ENCODE measurements at places on chromosomes 5 and 9.

DNA sequence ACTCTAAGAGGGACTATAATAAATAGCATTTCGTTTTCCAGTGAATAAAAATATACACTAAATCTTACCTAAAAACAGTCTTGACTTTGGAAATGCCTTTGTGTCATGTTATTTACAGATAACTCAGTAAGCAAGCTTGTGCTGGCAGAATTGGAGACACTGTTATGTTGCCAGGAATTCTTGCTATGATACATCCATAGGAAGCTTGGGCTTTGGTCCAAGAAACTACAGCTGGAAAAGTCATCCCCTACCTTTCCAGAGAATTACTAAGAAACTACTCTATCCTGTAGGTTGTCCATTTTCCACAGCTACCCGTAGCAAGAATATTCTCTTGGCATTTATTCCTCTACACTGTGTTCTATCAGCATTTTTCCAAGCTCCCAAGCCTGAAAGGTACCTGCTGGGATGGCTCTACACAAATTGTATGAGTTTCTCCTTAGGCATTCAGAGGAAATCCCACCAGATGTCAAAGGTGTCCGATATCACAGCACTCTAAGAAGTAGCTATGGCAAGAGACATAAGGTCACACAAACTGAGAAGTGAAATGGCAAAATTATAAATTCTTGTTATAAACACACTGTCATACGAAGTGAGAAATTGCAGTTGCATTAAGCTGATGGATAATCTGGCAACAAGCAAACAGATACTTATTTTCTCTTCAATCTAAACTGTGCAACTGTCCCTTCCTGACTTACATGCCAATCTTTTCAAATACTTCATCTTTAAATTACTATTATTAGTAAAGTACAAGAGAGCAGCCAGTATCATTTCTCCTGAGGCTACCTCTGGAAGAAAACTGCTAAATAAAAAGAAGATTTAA is 68.5 kb downstream of the MCTP1 start:
- no peak for DNase-seq

DNA sequence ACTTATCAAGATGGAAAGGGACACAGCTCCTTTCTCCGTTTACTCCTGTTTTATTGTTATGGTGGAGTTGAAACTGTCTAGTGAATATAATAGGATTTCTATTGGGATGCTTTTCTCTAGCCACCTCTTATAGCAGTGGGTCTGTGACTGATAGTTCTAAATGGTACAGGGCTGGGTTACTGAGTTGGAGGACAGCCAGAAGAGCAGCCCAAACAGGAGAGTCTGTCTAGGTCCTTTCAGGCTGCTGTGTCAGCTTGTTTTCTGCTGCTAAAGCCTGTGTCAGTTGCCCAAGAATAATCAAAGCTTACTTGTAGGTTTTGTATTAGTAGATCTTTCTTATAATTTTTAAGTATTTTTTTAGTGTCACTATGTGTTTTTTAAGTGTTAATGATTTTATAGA is 356.0 kb upstream of the SEMA6A start:
- no peak for DNase-seq

- no peak for DNase-seq
Observed at GRCh38 chr5:160520609-160521391, 99.1 kb downstream of the PTTG1 start.

DNA sequence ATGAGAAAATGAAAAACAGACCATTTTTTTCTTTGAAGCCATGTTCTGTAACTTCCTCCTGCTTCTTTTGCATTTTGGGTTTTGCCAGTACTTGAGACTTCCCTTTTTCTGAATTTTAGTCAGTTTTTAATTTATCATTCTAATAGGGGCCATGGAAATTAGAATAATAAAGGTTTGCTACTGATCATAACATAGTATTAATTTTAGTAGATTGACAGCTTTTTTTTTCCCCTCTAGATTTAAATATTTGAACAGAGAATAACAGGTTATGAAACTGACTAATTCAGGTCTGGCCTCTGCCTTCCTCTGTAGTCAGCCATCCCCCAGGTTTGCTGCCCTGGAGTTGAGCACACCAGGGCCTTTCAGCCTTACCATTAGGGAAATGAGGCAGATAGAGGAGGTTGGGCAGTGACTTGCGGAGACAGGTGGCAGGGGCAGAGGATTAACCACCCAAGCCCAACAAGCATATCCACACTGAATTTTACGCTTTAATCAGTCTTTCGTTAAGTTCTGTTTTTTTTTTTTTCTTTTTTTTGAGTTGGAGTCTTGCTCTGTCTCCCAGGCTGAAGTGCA is 80.1 kb upstream of the TNFAIP8 start:
- no peak for DNase-seq

DNA sequence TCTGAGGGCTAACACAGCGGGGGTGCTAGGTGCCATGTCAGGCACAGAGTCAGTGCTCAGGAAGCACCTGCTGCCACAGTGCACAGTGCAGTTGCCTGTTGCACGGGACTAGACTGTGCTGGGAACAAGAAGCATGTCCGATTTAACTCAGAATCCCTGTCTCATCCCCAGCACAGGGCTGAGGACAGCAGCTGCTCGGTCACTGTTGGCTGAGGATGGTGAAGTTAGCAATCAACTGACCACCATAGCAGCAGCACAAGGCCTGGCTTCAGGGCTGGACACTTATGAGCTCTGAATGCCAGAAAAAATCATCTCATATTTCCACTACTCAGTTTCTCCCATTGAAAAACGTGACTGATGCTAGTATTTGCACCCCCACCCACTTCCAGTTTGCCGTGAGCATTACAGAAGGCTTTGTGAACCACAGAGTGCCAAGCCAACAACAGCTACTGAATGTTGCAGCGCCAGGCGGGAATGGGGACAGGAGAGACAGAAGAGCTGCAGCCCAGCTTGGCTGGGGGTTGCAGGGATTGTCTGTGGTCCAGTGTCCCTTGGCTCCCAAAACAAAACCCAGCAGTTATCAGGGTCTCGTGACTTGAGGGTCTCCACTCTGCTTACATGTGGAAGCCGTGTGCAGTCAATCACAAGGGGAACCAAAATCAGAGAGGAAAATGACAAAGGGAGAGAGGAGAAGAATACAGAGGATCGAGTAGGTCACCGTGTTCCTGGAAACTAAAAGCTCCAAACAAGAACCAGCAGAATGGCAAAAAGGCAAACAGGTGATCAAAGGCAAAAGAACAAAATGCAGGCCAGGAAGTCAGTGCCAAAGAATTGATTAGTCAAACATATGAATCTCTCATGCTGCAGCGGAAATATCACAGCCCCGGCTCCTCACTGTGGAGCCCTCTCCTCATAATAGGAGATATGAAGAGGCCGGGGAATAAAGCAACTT is 155.6 kb downstream of the CRB2 start:
- no peak for DNase-seq

DNA sequence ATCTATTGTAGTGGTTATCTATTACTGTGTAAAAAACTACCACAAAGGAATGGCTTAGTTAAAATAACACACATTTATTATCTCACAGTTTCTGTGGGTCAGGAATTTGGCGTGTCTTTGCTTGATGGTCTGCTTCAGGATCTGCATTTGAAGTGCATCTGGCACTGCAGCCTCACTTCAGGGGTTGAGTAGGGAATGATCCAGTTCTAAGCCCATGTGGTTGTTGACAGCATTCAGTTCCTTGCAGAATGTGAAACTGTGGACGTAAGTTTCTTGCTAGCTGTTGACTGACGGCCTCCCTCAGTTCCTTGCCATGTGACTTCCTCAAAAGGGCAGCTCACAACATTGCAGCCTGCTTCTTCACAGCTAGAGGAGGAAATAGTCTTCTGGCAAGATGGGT is 2.1 kb upstream of the OGN start:
- peak; percentile 4 for DNase-seq

GRCh38 chr5:1820381-1820780 is 19.2 kb downstream of the NDUFS6 start:
- no peak for DNase-seq

DNA sequence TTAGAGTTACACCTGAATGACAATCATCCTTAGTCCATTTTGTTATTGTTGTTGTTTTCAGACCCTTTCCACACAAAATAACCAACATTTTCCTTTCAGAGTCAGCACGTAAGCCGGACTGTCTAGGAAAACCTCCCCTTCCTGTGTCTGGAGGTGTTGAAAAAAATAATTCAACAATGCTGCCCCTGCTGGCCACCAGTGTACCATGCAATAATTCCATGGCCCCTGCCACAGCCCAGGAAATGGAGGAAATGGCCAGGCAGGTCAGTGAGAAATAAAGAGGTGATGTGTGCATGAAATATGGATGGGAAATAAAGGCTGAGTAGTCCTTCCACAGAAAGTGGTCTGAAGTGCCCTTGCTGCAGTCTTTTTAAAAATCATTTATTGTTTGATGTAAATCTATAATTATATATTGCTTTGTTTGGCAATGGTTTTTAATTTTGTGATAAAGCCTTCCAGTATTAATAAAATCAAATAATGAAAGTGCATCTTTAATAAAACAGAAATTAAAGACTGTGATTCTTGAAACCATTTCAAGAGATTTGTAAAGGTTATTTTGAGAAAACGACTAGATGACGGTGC is 152.8 kb upstream of the PAPPA start:
- no peak for DNase-seq

DNA sequence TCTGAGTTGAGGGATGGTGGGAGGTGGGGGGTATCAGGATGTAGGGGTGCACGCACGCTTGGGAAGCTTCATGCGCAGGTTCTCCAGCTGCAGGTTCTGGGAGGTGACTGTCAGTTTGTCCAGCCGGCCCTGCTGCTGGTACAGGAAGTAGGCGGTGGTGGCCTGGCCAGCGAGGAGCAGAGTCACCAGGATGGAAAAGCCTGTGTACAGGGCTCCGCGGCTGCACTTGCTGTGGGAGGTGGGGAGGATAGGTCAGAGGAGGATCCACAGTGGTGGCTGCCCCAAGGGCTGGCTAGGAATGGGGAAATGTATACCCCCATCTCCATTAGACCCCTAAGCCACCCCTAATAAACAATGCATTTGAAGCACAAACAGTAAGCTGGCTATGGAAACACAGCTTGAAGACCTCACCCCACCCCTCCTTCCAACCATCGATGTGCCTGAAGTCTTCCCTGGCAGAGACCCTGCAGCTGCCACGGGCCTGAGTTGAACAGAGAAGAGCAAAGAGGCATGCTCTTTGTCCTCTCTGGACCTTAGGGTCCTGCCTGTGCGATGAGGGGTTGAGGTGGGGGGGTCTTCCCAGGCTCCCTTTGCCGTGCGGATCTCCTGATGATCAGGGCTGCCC is 5.5 kb downstream of the CD74 start:
- no peak for DNase-seq

GRCh38 chr9:131856105-131856504 is 116.2 kb upstream of the RAPGEF1 start:
- DNase-seq = no peak

GRCh38 chr5:73298772-73299630 is 126.0 kb downstream of the TMEM174 start:
- no peak for DNase-seq

All from activated CD8-positive, alpha-beta memory T cell treated with anti-CD3 and anti-CD28 coated beads for 4 hours (primary cell).